ENCODE measurements at places on chromosomes 5 and 9.

GRCh38 chr5:134247428-134248224 lies 21.8 kb upstream of the PPP2CA start:
- no peak for DNase-seq

GRCh38 chr5:63351164-63351563 lies 611.1 kb downstream of the HTR1A start:
- no peak for DNase-seq

- no peak for DNase-seq
Observed at GRCh38 chr9:11546231-11546630, 933.4 kb upstream of the PTPRD start.

DNA sequence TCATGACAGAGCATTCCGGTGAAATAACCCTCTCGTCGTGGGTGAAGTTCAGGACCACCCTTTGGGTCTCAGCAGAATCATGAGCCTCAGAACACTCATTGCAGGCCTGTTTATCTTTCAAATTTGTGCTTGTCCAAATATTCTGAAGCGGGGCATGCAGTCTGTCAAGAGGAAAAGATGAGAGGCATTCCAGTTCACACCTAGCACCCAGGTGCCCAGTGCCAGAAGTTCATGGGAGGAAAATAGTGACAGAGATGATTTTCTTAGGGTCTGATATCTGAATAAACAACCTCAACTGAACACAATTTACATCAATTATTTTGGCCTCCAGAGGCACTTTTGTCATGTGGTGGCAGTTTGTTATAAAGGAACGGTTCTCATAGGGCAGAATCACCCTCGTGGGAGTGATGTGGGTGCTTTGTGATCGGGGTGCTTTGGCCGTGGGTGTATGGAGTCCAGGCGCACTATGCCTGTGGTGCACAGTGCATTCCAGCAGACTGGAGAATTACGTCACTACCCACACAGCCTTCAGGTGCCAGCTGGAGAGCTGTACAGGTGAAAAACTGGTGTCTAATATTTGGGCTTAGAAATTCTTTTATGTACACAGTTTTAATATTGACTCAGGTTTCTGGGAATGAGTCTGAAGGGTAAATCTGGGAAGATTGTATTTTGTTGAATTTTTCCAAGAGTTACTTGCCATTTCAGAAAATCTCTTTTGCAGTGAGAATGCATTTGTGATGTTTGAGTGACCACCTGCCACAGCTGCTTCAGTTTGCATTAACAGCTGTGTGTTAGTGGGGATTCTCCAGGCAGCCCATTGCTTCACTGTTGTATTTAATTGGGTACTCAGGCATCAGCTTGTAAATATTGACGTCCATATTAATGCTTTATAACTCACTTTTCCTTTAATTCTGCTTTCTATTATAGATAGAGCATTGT lies 289.3 kb downstream of the FANCC start:
- DNase-seq: peak; percentile 73

DNA sequence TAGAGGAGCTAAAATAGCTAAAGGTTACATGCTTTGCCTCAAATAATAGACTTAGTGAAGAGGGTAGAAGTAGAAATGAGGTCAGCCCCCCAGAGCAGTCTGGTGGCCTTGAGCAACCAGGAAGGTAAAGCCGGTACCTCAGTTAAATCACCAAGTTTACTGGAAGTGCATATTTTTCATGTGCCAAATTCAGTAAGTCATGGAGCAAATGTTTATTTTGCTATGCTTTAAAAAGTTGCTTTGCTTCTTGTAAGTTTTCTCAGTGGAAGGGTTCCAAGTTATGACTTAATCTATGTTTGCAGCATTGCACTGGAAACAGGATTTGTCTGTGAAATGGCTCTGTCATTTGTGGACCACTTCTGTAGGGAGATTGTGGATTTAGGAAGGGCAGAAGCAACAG lies 256.7 kb downstream of the ARRDC3 start:
- peak; percentile 92 for DNase-seq

GRCh38 chr5:36242534-36243485 lies 1.1 kb upstream of the NADK2 start:
- DNase-seq: peak; percentile 5

DNA sequence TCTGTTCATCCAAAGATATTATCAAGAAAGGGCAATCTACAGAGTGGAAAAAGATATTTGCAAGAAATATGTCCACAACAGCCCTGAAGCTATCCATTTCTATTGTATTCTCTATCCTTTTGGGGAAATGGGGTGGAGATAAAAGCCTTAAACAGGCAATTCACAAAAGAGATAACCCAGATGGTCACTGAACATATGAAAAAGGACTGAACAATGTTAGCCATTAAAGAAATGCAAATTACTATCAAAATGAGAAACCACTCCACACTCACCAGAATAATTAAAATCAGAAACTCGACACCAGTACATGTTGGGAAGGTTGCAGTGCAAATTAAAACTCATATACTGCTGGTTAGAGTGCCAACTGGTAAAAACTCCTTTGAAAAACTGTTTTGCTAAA lies 955.2 kb upstream of the DMAC1 start:
- no peak for DNase-seq

DNA sequence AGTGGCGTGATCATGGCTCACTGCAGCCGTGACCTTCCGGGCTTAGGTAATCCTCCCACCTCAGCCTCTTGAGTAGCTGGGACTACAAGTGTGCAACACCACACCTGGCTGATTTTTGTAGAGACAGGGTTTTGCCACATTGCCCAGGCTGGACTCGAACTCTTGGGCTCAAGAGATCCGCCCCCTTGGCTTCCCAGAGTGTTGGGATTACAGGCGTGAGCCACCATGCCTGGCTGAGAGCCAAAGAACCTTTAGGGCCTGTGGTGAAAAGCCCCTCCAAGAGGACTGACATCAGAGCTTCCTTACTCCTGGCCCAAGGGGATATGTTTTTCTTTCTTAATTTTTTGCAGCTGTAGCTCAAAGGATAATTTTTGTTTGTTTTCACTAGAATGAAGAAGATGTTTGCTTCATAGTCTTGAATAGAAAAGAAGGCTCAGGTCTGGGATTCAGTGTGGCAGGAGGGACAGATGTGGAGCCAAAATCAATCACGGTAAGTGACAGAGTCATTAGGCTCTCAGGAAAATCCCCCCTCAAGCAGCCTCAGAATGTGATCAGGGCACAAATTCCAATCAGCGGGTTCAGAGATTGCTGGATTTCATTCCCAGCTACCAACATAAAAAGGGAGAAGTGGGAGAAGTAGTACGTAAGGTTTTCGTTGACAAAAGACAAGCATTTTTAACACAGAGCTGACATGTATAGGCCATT lies 77.1 kb downstream of the GOLPH3 start:
- peak; percentile 44 for DNase-seq

DNA sequence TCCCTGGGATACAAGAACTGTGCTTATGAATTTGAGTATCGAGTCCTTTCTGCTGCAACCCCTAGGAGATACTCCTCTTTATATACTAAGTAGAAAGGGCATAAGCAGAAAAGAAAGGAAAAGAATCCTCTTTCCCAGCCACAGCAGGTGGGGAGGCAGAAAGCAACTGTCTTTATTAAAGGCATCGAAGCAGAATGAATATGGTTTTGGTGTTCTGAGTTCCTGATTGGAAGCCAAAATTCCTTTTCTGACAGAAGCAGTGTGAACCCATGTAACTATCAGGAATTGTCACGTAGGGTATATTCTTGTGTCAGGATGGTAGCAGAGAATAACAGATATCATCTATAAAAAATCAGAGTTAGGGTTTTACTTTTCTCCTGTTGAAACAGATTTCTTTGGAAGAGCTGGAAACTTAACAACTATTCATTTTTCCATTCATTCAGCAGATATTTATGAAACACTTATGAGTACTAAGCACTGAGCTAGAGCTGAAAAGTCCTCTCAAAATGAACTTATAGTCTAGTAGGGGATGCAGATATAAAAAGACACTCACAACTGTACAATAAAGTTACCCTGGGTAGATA lies 96.5 kb upstream of the LHFPL2 start:
- peak; percentile 33 for DNase-seq

DNA sequence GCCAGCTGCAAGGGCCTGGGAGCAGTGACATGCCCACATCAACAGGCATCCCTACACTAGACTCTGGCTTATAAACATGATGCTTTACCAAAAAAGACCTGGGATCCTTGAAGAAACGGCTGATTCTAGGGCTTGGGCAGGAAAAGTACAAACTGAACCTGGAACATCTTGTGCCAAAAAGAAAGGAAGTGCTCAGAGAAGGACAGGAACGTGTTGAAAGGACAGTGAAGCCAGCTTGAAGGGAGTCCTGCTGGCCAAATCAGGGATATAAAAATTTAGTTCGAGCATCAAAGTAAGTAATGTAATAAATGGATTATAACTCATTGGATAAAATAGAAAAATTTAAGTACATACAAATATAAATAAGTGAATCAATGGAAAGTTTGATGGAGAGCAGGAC lies 58.1 kb downstream of the ALDH7A1 start:
- no peak for DNase-seq

GRCh38 chr5:89994266-89994665 lies 415.3 kb downstream of the CETN3 start:
- DNase-seq: no peak

DNA sequence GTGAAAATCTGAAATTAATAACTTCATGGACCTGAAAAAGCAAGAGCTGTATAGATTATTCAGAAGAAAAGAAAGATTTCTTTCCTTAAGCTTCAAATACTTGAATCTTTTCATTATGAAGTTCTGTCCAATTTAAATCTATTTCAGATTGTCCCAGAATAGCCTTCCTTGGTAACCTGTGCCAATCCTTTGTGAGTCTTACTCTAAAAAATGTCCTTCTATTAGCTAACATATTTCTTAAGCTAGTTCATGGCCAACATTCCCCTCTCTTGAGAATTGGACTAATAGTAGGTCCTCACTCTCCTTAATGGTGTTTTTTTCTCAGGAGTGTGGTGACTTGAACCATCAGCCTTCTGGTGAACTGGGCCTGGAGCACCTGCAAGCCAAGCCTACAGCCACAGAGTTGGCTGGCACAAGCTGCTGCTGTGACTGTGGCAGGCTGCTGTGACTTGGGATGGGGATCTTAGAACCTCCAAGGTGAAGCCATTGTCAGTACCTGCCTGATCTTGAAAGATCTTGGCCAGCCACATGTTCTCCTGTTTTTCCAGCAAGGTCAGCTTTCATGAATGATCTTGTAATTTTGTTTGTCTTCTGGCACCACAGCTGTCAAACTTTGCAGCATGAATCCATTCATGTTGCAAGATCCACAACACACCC lies 262.6 kb upstream of the MAP3K1 start:
- no peak for DNase-seq

DNA sequence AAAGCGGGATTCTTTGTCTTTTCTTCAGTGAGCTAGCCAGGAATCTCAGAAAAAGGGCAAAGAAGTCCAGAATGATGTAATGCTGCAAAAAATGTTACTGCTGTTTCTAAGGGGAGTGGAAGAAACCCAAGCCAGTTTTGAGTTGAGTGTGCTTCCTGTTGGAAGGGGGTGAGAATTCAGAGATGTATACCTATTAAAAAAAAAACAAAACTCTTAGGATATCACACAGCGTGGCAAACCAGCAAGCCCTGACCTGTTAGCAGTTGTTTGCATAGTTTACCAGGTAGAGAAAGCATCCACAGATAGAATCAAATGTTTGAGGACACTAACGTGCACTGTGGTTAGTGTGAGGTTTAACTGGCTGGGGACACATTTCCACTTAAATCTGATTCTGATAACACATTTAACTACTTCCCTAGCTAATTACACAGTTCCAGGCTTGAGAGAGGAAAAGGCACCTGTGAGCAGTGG lies 11.4 kb downstream of the BASP1 start:
- peak; percentile 54 for DNase-seq

GRCh38 chr9:3647652-3648051 lies 121.9 kb upstream of the RFX3 start:
- DNase-seq: no peak

DNA sequence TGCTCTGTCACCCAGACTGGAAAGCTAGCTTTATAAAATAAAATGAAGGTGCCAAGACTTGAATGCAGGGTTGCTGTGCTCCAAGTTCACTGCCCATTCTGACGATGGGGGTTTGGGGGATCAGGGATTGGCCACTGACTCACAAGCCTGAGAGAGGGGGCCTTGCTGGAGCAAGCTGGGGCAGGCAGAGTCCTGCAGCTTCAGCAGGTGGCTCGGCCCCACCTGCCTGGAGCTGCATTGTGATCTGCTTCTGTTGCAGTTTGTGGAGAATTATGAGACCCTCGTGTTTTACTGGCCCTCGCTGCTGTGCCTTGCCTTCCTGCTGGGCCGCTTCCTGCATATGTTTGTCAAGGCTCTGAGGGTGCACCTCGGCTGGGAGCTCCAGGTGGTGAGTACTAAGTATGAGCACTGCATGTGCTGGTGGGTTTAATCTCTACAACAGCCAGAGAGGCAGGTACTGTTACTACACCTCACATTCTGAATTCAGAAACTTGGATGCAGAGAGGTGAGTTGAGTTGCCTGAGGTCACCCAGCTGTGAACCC lies 31.1 kb upstream of the CCDC180 start:
- no peak for DNase-seq
